T-helper 1 cell (primary cell): ENCODE measurements at places on chromosomes 4 and X.

DNA sequence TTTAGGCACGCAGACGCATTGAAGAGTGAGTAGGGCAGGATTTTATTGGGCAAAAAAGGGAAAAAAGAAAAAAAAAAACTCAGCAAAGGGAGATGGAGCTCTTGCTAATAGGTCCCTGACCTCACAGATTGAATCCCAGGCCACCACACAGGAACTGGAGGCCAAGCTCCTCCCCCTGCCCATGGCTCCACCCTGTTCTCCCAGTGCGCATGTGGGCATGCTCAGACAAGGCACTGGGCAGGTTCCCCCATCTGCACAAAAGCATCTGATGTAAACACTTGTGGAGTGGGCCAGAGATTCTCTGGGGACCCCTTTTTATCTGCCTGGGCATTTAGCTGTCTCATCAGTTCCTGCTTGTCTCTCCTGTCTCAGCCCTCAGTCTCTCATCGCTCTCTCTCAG is 9.5 kb downstream of the FRMD7 start:
- DNase-seq, result no peak

GRCh38 chrX:38627683-38628082 is 66.3 kb downstream of the TSPAN7 start:
- no peak for DNase-seq

DNA sequence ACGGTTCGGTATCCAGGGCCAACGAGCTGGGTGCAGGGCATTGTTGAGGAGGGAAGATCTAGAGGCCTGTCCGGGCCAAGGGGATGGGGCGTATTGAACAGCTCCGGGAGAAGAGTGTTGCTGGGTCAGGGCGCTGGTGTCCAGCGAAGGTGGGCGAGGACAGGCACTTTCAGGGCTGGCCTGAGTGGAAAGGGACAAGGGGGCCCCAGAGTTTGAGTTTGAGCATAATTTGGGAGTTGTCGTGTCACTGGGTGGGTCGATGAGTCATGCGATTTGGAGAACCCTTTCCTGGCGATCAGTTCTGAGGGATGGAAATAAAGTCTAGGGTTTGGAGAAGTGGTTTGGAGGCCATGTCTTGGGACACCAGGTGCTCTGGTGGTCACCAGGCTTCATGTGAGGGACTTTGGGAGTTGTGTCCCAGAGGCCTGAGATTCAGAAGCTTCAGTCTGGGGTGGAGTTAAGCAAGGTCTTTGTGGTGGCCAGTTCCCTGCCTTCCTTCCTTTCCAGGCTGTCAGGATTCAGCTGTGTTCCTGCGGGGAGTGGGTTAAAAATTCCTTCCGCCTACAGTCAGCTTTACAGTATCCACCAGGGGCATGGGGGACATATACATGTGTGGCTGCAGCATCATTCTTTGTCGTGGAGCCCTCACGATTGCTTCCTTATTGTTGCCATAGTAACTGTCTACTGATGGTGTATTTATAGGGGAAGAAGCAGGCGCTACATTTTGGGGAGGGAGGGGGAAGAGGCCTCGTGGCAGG is 504 bp downstream of the PRRG3 start:
- no peak for DNase-seq

- no peak for DNase-seq
These were observed 89.7 kb downstream of the BCOR start for GRCh38 chrX:40007756-40008705.

DNA sequence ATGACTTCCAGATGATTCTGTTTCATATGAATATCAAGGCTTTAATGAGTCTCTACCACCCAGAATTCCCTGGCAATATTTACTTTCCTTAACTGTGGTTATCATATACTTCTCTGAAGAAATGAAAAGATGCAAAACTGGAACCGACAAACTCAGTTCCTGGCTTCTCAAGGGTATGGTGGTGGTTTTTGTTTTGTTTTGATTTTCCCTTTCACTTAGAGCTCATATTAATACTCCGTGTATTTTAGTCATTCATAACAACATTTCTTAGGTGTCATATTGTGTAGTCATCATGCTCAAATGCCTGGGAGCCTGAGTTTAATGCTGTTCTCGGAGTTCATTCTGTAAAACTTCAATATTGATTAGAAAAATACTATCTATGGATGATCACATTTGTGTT is 665 bp downstream of the TRPC5OS start:
- DNase-seq, result no peak
